ENCODE measurements at places on chromosomes 1 and 21.

- no peak for DNase-seq
Observed at GRCh38 chr1:189805735-189806134, 671.9 kb downstream of the BRINP3 start.

GRCh38 chr1:90341516-90341915 lies 346.6 kb downstream of the ZNF326 start:
- no peak for DNase-seq

DNA sequence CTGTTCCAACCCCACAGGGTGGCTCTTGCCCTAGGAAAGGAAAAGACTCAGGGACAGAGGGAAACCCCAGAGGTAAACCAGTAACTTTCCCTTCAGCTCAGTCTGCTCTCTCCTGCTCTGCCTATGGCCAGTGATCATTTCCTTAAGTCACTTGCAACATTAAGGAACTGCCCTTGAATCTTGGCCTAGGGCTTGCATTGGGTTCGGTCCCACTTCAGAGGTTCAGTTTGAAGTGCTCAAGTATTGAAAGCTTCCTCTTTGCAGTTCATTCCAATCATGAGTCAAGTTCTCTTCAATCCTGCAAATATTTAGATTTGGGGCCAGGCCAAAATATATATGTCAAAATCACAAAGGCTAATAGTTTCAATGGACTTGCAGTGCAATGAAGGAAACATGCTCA lies 97.7 kb upstream of the IRF2BP2 start:
- no peak for DNase-seq

DNA sequence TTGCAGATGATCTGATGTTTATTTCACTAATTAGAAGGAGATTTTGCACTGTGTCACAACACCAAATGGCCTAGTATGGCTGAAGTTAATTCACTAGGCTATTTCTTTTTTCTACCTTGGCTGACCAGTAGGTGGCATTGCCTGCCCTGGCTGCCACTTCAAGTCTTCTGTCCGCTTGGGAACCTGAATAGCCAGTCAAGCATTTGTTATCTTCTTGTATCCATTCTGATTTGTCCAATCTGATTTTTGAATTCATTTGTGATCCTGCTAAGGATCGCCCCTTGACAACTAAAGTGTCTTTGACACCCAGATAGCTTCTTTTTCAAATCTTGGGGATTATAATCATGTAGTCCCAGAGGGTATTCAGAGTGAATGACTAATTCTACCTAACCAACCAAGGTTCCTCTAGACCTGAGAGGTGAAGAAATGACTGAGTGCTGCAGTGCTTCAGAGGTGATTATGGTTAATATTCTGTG lies 99.4 kb downstream of the GIPC2 start:
- DNase-seq, result peak; percentile 79

GRCh38 chr1:206738370-206739366 lies 31.9 kb upstream of the IL19 start:
- DNase-seq, result peak; percentile 26

- no peak for DNase-seq
Observed at GRCh38 chr1:158126425-158126824, 54.3 kb upstream of the CD1D start.

DNA sequence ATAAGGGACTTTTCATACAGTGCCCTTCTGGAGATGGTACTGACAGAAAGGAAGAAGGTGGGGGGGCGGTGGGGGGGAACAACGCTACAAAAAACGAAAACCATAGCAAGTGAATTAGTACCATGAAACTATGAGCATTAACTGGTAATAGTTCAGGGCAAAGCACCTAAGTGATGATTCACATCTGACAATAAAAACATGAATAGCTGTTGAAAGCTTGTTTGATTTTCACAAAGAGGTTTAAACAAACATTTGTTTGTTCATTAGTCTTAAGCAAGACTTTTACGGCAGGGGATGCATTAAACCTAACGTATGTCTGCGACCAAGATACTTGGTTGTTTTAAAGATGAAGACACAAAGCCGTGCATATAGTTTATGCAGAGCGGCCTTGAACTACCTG lies 177.5 kb downstream of the LMO4 start:
- DNase-seq, result no peak

GRCh38 chr1:205523261-205523890 lies 18.9 kb downstream of the CDK18 start:
- no peak for DNase-seq

DNA sequence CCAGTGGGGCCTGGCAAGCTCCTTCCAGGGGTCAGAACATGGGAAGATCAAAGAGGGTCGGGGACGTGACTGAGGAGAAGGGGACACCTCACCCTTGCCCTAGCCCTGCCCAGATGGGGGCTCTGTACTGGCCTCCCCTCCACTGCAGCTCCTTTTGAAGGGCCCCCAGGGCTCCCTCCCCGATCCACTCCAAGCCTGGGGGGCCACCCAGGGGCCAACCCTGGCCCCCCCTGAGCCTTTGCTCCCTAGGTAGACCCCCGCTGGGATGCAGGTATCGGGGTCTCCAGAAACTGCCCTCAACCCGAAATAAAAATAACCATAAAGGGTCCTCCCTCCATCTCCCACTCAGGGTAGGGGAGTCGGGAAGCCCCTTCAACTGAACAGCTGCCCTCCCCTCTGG lies 37.4 kb upstream of the FAM131C start:
- no peak for DNase-seq

DNA sequence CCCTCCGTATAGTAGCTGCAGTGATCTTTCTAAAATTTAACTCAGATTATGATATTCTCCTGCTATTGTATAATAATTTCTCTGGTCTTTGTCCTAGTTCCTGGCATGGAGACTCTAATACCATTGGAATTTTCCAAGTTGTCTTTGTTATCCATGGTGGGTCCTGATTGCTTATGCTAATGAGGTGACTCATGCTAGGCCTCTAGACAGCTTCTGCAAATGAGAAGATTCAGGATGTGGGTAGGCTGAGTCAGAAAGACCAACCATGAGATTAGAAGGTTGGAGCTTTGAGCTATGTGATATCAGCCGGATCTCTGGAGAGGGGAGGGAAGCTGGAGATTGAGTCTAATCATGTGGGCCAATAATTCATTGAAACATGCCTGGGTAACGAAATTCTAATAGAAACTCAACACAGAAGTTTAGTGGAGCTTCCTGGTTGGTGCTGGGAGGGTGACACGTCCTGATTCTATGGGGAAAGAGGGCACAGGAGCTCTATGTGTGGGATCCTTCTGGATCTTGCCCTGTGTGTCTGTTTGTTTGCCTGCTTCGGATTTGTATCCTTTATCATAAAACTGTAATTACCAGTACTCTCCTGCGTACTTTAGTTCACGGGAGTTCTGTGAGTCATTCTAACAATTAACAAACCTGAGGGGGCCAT lies 73.2 kb upstream of the CNIH3 start:
- DNase-seq, result no peak

DNA sequence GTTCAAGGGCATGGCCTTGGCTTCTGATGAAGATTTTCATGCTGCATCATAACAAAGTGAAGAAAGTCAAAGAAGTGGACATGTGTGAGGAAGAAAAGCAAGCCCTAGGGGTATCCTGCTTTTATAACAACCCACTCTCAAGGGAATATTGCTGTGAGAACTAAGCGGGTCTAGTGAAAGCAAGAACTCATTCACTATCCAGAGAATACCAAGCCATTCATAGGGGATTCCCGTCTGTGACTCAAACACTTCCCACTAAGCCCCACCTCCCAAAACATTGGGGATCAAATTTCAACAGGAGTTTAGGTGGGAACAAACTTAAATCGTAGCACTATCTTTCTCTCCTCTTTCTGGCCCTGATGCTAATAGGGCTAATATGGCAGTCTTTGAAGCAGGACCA lies 98.5 kb upstream of the CTTNBP2NL start:
- DNase-seq, result no peak

DNA sequence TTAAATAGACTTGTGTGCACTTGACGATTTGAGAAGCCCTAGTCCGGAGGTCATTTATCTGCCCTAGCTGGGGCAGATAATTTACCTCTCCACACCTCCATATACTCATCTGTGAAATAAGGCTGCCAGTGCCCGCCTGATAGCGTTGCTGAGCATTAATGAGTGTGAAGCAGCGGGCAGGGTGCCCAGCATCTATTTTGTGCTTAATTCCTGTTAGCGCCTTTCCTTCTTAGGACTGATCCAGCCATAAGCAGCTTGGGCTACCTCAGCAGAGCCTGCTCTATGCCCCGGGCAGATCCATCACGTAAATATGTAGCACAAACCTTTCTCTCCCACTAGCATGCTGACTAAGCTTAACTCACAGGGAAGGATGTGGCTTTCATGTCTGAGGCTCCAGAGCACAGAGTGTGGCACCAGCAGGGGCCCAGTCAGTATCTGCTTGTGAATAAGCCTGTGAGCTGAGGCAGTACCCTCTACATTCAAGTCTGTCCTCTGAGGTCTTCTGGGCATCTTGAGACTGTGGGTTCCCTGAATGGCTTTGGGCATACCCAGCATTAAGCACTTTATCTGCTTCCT lies 21.5 kb upstream of the RNF187 start:
- DNase-seq, result peak; percentile 36

DNA sequence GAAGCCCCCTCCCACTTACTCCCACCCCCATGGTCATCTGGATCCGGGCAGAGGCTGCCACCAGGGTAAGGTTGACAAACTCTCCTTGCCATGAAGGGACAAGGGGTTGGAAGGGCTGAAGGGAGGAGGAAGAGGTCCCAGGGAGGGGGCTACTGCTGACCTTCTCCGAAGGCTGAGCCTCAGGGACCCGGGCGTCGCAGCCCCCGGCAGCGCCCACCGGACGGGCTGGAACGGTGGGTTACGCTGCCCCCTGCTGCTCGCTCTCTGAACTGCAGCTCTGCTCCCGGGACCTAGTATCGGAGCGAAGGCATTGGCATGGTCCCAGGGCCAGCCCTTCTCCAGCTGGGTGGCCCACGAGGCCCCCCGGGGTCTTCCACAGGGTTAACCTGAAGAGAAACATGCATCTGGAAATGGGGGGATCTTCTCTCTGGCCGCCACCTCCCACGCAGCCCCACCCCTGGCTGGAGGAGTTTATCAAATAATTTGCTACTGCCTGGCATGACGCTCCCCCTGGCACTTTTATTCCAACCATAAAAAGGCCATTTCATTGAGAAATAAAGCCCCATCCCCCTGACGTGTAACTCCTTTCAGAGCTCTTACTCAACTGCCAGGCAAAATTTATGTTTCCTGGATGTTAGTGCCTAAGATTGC lies 70.4 kb upstream of the TARDBP start:
- DNase-seq, result peak; percentile 34

GRCh38 chr1:33985656-33986055 lies 121.8 kb downstream of the HMGB4 start:
- DNase-seq, result no peak

- DNase-seq, result no peak
Observed at GRCh38 chr1:110893908-110894490, 21.1 kb downstream of the CD53 start.
